ENCODE measurements at places on chromosomes 3 and 15.
A peak's percentile ranks its signal among the peaks of the same experiment; 100 is the strongest.

DNA sequence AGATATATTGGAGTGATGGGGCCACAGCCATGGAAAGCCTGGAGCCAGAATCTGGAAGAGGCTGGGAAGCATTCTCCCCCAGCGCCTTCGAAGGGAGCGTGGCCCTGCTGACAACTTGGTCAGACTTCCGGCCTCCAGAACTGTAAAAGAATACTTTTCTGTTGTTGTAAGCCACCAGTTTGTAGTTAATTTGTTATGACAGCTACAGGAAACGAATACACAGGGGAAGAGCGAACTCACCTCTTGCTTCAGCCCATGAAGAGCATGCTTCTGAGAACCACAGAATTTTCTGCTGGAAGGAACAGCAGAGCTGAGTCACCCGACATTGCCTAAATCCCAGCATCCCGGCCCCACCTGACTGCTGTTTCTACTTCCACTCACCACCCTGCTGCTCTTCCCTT lies 501.7 kb downstream of the SHQ1 start:
- DNase-seq = peak; percentile 41

DNA sequence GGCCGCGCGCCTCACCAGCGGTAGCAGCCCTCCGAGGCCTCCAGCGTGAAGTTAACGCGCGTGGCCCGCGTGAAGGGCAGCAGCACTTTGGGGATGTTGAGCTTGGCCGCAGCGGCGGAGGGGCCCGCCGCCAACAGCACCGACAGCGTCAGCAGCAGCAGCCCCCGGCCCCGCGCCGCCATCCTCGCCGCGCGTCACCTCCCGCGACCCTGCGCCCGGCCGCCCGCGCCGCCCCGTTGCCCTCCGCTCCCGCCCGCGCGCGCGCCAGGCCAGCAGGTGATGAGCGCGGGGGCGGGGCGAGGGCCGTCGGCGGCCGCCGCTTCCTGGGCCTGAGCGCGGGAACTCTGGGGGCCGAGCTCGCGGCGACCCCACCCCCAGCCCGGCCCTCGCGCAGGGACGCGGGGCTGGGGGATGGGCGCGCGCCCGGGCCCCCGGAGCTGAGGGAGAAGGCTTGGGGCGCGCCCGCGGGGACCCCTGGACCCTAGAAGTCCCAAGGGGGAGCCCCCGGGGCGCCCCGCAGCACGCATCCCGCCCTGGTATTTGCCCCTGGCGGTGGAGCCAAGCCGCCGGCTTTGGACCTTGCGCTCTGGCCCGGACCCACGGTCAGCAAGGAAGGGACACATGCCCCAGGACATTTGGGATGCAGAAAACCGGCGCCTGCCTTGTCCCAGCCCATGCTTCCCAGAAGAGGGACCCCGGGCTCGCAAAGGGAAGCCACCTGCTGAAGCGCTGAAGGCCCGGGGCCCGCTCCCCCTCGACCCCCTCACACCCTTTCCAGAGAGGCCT lies at the start of gene NUP210:
Gene NUP210 (minus strand): TSS at position 278 of the 786 bp plus-strand sequence. CDS start 96 bp downstream, at position 182.
- peak; percentile 70 for DNase-seq

DNA sequence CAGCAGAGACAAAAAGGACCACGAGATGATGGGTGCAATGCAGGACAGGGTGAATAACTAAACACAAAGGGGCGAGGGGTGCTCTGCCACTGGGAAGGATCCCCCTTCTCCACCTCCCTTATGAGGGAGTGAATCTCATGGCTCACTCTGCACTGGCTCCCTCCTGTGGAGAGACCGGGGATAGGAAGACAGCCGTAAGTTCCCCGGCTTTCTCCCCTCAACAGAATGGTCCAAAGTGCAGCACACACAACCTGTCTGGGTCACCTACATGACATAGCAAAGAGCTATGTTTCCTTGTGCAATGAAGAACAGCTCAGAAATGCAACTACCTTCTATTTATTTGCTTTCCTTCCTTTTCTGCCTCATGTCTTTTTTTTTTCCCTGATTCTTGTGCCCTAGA lies 7.8 kb upstream of the ACSBG1 start:
- DNase-seq = no peak

GRCh38 chr15:62068810-62069167 lies 2.0 kb downstream of the C2CD4A start:
- DNase-seq = no peak

DNA sequence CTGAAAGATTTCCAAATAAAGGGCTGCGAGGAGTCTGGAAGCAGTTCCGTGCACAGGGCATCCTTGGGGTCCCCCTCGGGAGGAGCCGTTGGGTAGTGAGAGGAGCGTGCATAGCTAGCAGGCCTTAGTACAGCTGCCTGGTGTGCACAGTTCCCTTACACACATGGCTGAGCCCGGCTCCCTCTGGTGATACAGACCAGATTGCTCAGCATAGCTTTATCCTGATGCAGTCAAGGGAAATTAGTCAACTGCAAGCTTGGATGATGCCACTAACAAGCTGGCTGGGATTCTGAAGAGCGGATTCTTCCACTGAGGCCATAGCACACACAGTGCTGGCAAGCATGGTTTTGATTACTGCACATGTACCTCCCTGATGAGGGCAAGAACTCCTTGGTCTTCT lies 349.4 kb downstream of the LRTM1 start:
- no peak for DNase-seq

DNA sequence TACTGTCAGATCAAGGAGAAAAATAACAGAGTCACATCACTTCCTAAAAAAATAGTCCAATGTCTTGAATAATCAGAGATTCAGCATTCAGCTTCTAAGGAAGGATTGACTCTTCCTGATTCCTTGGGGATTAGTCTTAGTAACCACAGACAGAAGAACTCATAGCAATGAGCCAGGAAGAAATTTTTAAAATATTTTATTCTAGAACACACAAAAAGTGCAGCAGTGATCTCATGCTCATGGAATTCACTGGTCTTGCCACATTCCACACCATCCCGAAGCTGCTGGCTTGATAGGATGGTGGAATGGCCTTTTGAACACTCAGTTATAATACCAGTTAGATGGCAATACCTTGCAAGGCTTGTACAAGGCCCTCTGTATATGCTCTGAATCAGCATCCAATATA lies 43.0 kb upstream of the ABI3BP start:
- DNase-seq = no peak

DNA sequence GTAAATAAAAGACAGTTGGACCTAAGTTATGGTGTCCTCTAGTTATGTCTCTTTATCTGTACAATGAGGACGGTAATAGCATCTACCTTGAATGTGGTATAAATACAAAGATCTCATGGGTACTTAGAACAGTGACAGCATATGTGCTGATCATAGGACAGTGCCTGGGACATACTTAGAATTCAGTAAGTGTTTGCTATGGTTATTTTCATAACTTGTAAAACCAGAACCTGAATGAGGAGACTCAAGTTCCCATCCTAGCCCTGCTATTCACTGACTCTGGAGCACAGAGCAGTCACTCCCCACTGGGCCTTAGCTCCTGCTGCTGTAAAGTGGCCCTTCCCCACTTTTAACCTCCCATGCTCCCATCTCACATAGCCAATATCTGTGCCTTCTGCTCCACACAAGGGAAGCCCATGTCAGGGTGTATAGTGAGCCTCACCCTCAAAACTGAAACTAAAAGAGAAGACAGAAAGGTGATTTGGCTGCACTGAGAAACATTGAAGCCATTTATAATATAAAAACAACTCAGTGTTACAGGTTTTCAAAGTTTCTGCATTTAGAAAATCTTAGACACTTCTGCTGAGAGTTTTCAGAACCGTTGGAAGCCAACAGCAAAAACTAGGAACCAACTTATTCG lies 225.4 kb upstream of the UBE2E2 start:
- no peak for DNase-seq

- no peak for DNase-seq
Observed at GRCh38 chr3:107198581-107199181, 178.6 kb upstream of the CCDC54 start.

DNA sequence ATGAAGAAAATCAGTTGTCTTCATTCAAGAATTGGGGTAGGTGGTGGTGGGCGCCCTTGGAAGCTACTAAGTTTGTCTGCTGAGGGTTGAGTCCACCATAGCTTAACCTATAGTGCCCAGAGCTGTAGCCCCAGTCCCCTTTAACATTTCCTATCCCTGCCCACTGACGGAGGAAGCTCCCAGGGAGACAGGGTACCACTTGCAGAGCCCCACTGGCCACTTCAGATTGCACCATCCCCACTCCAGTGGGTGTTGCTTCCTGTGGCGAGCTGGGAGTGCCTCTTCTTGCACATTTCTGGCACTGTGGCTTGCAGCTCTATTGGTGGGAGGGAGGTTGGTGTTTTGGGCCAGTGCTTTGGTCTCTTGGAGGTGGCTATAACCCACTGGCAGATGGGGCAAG lies 2.7 kb downstream of the PXYLP1 start:
- DNase-seq = no peak

- DNase-seq = no peak
Observed at GRCh38 chr3:145070795-145071194, 1090.2 kb downstream of the PLOD2 start.

DNA sequence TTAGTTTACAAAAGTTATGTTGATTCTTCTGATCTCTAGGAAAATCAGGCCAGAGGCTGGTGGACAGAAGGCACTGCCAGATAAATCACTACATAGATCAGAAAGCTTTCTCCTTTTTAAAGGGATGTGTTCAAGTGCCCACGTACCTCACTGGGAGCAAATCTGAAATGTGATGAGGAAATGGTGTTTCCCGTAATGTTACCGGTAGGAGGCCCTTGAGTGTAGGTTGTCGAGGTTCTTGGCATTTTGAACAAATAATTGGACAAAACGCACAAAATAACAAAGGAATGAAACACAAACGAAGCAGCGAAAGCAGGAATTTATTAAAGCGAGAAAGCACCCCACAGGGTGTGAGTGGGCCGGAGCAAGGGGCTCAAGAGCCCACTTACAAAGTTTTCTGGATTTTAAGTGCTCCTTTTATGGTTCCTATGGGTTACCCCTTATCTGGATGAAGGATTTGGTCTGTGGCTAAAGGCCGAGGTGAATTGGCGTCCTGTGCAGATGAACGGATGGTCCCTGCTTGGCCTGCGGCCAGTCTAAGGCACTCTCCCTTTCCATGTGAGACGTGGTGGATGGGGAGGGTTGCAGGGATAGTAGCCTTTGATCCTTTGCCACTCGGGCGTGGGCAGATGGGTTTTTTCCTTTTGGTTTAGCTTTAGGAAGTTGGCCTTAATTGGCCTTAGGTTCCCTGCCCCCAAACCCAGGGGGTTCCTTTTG lies 1.0 kb downstream of the SNX1 start:
- DNase-seq = no peak

DNA sequence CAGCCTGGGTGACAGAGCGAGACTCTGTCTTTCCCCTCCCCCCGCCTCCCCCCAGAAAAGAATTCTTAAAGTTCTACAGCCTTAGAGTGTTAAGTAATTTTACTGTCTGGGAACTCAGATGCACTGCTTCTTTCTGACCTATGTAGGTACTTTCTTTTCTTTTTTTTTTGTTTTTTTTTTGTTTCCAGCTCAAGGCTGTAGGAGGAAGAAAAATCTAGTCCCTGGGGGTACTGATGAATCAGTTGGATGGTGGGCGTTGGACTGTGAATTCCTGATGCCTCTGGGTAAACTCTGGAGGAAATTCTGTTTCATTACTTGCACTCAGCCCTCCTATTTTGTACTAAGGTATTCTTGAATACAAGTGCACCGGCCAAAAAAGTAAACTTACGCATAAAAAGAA lies 10.8 kb downstream of the GHRL start:
- DNase-seq = no peak

- DNase-seq = no peak
Observed at GRCh38 chr15:43796566-43796965, 3.5 kb downstream of the SERINC4 start.

GRCh38 chr15:50190723-50191122 lies 8.7 kb downstream of the SLC27A2 start:
- no peak for DNase-seq

DNA sequence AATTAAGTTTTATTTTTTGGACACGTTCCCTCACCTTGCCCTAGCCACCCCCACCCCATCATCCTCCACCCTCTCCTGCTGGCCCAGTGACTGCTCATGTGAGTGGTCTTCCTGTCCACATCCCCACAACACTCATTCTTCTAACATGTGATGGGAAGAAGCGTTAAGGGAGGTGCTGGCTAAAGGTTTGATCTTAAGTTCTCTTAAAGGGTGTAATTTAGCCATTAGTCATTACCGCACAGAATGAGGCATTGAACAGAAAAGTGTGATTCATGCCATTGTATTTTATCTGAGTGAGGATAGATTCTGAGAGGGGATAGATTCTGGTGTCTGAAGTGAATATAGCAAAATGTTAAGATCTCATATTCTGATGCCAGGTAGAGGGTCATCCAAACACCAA lies 272.9 kb upstream of the TPM1 start:
- DNase-seq = no peak

- DNase-seq = no peak
Observed at GRCh38 chr3:194827486-194827885, 141.8 kb downstream of the FAM43A start.

DNA sequence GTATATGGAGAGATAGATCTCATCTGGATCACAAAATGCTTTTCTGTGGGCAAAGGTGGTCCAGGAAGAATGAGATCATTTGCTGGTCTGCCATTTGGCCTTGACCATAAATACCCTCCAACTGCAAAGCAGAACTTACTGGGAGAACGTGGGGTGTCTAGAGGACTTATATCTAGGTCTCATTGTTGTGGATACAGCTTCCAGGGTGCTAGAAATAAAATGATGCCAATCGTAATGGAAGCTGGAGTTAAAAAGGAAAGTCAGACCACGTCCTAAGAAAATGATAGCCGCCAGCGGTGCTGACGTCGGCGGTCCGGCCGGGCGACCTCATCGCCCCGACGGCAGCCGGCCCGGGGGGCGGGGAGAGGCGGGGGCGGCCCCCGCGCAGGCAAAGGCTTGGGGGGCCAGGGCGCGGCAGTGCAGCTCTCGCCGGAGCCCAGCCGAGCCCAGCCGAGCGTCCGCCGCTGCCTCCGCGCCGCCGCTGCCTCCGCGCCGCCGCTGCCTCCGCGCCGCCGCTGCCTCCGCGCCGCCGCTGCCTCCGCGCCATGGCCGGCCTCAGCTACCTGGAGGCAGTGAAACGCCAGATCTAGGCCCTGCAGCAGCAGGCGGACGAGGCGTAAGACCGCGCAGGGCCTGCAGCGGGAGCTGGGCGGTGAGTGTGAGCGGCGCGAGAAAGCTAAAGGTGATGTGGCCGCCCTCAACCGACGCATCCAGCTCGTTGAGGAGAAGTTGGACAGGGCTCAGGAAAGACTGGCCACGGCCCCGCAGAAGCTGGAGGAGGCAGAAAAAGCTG lies 89.5 kb downstream of the EOMES start:
- DNase-seq = peak; percentile 58

- no peak for DNase-seq
Observed at GRCh38 chr3:169650503-169650902, 13.0 kb downstream of the MECOM start.

- no peak for DNase-seq
Observed at GRCh38 chr15:91133511-91133910, 33.5 kb downstream of the SV2B start.

GRCh38 chr3:163622384-163622783 lies 1455.9 kb downstream of the SI start:
- no peak for DNase-seq

- DNase-seq = no peak
Observed at GRCh38 chr3:13400114-13400673, 19.9 kb downstream of the NUP210 start.
